ENCODE measurements at places on chromosomes 3 and 15.

DNA sequence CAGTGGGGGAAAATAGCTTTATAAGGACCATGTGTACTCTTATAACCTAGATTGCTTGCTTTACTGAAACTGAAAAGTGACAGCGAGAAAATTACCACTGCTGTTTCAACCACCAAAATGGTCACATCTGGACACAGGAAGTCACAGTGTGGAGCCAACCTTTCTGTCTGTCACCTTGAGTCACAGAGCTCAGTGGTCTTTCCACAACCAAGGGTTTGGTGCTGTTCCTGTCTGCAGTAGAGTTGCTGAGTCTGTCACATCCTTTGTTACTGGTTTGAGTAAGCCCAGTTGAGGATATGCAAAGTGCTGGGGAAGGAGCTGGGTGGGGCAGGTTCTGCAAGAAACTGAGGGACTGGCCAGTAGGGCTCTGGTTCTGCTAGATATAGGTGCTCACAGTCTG is 139.1 kb upstream of the EIF1B start:
- no peak for DNase-seq

DNA sequence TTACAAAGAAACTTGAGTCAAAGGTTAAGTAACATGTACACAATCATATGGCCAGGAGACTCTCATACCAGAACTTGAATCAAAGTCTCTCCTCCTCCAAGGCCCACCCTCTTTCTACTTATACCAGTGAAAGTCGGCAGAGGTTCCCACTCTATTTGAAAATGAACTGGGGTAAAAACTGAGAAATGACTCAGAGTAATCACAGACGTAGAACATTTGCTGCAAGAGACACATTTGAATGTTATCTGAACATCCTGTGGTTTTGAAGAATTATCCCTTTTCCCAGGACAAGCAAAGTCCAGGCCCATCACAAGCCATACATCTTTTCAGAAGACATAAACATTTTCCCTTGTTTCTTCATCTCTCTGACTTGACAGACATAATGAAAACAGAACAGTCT is 55.8 kb downstream of the SHOX2 start:
- no peak for DNase-seq

GRCh38 chr3:185677146-185677829 is 91.2 kb downstream of the SENP2 start:
- DNase-seq = peak; percentile 86

DNA sequence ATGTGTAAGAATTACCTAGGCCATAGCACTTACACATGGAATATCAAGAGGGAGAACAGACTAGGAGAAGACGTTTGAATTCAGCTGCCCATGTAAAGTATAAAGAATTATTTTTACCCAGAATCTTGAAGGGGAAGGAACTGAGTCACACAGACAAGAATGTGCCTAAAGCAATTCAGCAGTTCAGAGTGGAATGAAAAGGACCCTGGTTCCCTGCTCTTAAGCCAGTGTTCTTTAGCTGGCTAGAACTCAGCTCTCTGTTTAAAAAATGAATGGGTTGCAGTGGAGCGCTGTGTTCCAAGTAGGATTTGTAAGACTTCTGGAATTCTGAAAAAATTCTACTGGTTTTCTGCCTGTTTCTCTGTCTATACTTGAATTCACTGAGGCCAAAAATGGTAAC is 440.2 kb downstream of the LPP start:
- DNase-seq = no peak

- DNase-seq = no peak
Observed at GRCh38 chr3:194484614-194485013, 2.2 kb downstream of the ATP13A3 start.

DNA sequence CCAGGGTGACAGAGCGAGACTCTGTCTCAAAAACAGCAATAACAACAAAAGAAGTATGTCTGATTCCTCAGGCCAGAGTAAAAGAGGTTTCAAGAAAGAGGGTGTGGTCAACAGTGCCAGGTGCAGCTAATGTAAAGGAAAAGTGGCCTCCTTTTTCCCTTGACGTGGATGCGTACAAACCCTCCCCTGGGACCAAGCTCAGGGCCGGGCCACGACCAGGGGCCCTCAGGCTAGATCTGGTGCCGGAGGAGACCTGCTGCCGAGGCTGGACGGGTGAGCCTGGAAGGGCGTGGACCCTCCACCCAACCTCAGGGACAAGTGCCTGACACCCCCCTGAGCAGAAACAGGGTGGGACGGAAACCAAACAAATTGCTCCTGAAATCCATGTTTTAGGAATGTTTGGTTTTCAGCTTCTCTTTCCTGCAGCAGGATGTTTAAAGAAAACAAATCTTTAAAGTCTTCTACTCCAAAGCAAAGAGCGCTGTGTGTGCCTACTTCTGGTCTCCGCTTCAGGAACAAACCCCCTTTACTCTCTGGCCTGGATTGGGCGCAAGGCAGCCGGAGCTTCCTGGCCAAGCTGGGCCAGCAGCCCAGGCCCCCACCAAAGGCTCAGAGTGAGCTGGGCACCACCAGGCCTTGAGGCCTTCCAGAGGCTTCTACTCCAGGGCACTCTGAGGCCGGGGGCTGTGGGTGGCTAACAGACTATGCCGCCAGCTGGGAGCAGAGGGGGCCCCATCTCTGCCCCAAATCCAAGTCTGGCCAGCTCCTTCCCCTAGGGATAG is 21.4 kb downstream of the ZDHHC19 start:
- DNase-seq = no peak

DNA sequence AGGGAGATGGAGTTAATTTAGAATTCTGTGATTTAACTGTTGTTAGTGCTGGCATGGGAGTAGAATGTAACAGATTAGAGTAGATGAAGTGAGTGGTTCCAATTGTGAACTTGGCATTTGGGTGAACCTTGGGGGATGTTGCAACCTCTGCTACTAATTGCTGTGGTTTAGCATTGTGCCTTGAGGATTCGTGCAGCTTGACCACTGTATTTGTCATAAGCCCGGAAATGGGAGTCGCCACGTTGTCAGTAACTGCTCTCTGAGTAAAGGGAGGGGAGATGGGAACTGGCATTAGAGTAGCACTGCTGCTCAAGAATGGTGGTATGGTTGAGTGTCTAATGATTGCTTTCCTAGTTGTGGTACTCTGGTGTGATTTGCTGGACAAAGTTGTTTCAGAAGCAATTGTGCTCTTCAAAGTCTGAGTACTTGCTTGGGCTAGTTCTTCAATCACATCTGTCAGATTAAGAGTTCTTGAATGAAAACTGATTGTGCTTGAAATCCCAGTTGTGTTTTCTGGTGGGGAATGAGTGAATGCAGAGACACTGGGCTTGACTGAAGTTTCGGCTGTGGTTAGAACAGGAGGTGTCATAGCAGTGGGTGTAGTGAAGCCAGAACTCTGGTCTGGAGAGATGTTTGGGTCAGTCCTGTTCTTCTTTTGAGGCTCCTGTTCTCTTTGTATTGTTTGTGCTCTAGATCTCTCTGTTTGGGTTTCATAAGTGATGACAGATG is 15.4 kb downstream of the IGSF10 start:
- peak; percentile 37 for DNase-seq

Measured in hematopoietic multipotent progenitor cell treated with erythropoietin and hydrocortisone succinate and interleukin-3 and kit ligand, for 4 days (in vitro differentiated cells).